ENCODE measurements at places on chromosomes 16 and 17.

DNA sequence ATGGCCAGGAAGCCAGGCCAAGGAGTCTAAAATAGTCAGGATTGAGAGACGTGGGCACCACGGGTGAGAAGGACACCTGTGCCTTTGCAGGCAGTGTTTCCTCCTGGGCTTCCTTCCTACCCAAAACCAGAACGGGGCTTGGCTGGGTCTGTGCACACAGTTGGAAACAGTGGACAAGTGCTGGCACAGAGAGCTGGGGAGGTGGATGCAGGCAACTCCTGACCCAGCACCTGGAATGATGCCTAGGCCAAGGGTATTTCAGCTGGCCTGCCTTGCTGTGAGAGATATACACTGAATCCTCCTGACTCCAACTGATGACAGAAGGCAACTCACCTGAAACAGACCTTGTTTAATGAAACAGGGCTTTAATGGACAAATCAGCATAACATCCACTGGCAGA lies 186.2 kb downstream of the SLC39A11 start:
- no peak for DNase-seq

DNA sequence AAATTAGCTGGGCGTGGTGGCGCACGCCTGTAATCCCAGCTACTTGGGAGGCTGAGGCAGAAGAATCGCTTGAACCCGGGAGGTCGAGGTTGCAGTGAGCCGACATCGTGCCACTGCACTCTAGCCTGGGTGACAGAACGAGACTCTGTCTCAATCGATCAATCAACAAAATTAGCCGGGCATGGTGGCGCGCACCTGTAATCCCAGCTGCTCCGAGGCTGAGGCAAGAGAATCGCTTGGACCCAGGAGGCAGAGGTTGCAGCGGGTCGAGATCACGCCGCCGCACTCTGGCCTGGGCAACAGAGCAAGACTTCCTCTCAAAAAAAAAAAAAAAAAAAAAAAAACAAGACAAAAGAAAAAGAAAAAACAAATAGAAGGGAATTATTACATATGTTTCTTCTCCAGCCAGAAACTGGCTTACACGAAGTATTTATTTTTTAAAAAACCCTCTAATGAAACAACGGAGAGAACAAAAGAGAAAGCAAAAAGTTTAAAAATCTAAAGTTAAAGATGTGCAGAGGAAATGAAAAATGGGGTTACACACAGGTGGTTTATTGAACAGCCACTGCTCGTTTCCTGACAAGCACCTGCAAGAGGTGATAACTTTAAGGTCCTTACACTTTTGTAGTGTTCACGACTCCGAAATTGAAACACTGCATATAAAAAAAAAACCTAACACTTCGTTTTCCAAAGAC lies 1.4 kb downstream of the SYNRG start:
- DNase-seq: no peak

- DNase-seq: no peak
Measured at GRCh38 chr16:23852794-23853562, 17.2 kb downstream of the PRKCB start.

GRCh38 chr16:80367037-80367658 lies 173.6 kb upstream of the DYNLRB2 start:
- DNase-seq: no peak

GRCh38 chr17:61815863-61816503 lies 47.3 kb downstream of the BRIP1 start:
- DNase-seq: no peak

DNA sequence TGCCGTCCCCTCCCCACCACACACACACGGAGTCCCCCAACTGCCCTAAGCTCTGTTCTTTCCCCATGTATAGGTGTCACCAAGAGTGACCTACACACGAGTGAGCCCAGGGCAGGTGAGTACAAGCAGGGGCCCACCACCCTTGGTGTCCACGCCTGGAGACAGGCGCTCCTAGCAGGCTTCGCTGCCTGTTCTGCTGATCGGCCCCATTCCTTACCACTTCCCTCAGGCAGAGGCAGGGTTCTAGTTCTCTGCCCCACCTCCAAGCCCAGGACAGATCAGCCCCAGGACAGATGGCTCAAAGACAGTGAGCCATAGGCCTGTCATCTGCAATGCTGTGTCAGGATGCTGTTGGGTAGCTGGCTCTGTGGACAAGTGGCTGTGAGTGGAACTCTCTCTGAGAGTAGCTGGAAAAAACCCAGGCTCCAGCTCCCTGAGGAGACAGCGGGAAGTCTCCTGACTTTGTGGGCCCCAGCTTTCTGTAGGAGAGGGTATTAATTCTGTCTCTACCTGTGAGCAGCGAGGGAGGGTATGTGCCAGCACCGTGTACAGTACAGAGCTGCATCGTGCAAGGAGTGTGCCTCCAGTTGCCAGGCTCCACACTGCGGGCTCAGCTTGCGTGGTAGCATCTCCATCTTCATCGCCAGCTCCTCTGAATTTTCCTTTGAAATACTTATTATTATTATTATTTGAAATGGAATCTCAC lies 897 bp downstream of the TP53I13 start:
- no peak for DNase-seq

- DNase-seq: no peak
Measured at GRCh38 chr16:84920333-84920732, 91.0 kb downstream of the ZDHHC7 start.

- DNase-seq: no peak
Measured at GRCh38 chr17:17570140-17570797, 21.2 kb downstream of the PEMT start.
